Ascending aorta (tissue), 2 donors: ENCODE measurements at places on chromosomes 2 and 18. TPM values are rescaled to one million over a fixed set of nuclear protein-coding genes. Genes with fewer than 3 reads are reported as not detected.

DNA sequence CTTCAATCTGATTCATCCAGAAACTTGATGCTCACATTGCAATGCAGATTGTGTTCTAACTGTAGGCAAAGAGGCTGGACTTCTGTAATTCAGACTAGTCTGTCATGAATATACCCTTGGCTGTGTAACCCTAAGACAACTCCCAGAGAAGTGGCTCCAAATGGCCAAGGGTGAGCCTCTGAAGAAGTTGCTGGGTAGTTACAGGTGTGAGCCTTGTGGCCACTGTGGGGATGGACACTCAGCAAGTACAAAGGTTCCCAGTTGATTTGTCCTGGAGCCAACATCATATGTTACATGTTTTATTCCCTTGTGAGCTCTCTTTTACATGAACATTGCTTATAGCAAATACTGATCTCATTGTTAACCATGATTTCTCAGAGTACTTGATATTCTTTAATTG lies 94.8 kb upstream of the KCNJ3 start:
- H3K4me3 ChIP-seq = no peak overlapping the region
- no peak for DNase-seq
- H3K36me3 ChIP-seq = no peaks in the 10 kb centered on the region
- no peaks in the 10 kb centered on the region for H3K27me3 ChIP-seq
- H3K4me1 ChIP-seq = no peaks in the 10 kb centered on the region
- H3K27ac ChIP-seq = no peak overlapping the region

- H3K36me3 ChIP-seq = no peaks in the 10 kb centered on the region
- no peak overlapping the region for H3K27ac ChIP-seq
- H3K27me3 ChIP-seq = no peaks in the 10 kb centered on the region
- no peaks in the 10 kb centered on the region for H3K4me1 ChIP-seq
- H3K4me3 ChIP-seq = no peak overlapping the region
- DNase-seq = peak; percentile 57
Measured at GRCh38 chr2:240799033-240799820, 20.8 kb downstream of the KIF1A start.

GRCh38 chr2:30257266-30258214 lies 26.2 kb downstream of the LBH start:
- no peak for DNase-seq
- peaks cover 8% of the 10 kb centered on the region for H3K4me1 ChIP-seq
- peak overlapping the region; percentile 22 for H3K27ac ChIP-seq
- no peaks in the 10 kb centered on the region for H3K27me3 ChIP-seq

- H3K27ac ChIP-seq = peak overlapping the region; percentile 34
- H3K4me3 ChIP-seq = no peak overlapping the region
- H3K4me1 ChIP-seq = peaks cover 31% of the 10 kb centered on the region
- no peaks in the 10 kb centered on the region for H3K36me3 ChIP-seq
Measured at GRCh38 chr2:134261398-134262131, 7.7 kb downstream of the MGAT5 start.

DNA sequence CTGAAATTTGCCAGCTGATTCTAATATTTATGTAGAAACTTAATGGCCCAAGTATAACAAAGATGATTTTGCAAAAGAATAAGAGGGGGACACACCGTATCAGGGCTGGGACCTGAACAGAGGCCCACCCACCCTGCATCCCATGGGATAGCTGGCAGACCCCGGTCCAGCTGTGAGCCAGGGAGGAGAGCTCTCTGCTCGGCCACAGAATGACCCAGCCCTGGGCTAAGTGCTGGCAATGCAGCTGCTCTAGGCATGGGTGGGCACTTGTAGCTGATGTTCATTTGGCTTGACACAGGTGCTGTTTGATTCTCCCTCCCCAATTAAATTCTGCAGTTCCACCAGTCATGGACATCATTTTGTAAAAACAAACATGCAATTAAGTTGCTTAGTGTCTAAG lies 522.8 kb upstream of the RAB6C start:
- no peak overlapping the region for H3K4me3 ChIP-seq
- no peaks in the 10 kb centered on the region for H3K36me3 ChIP-seq
- H3K4me1 ChIP-seq = no peaks in the 10 kb centered on the region
- H3K27ac ChIP-seq = no peak overlapping the region

The VIL1 gene
- not detected for total RNA-seq

The ST6GAL2 gene
- 55.5 TPM for total RNA-seq
